Aortic smooth muscle cell (primary cell): ENCODE measurements at places on chromosomes 1 and 21. TPM values are rescaled to one million over a fixed set of nuclear protein-coding genes. Genes with fewer than 3 reads are reported as not detected.

The RIPK4 gene
- 40.5 and 46.8 TPM in 2 replicates for total RNA-seq

The DNM3 gene
- 1.1 and 1.2 TPM in 2 replicates for total RNA-seq

The IRF6 gene
- total RNA-seq: 4.4 and 15.7 TPM in 2 replicates

The TNNI3K gene
- total RNA-seq: 1.2 and 1.7 TPM in 2 replicates

The IL19 gene
- total RNA-seq: not detected in 2 replicates

The MFSD2A gene
- total RNA-seq: 0.62 and 1.8 TPM in 2 replicates

The SMCP gene
- total RNA-seq: not detected in 2 replicates

The NCAM2 gene
- total RNA-seq: 5.5 and 17.2 TPM in 2 replicates

The TCHHL1 gene
- not detected in 2 replicates for total RNA-seq

The FABP3 gene
- 57.1 and 132 TPM in 2 replicates for total RNA-seq

The ST6GALNAC3 gene
- 0.44 and 0.92 TPM in 2 replicates for total RNA-seq

The EPHA8 gene
- total RNA-seq: not detected in 2 replicates

The CD1C gene
- total RNA-seq: not detected in 2 replicates

The CCNL2 gene
- total RNA-seq: 103 and 125 TPM in 2 replicates

The RBP7 gene
- total RNA-seq: 0.19 TPM in 1 of 2 replicates, not detected in the other

The C1orf116 gene
- under 0.01 TPM in 1 of 2 replicates, not detected in the other for total RNA-seq

The SPRR2E gene
- total RNA-seq: not detected in 2 replicates

The CHRNB2 gene
- total RNA-seq: under 0.01 TPM in 1 of 2 replicates, not detected in the other

The GNB1 gene
- total RNA-seq: 110 and 128 TPM in 2 replicates

The GUCA2B gene
- not detected in 2 replicates for total RNA-seq

The FAM72C gene
- 0.44 and 1.5 TPM in 2 replicates for total RNA-seq

The OR2L5 gene
- not detected in 2 replicates for total RNA-seq

The GPR37L1 gene
- total RNA-seq: not detected in 2 replicates

The SLAMF9 gene
- total RNA-seq: 0.44 and 1.2 TPM in 2 replicates

The SLAMF1 gene
- not detected in 2 replicates for total RNA-seq
